ENCODE measurements at places on chromosomes 5 and 9.

- no peak for DNase-seq
Observed at GRCh38 chr5:58410441-58410840, 49.4 kb downstream of the PLK2 start.

DNA sequence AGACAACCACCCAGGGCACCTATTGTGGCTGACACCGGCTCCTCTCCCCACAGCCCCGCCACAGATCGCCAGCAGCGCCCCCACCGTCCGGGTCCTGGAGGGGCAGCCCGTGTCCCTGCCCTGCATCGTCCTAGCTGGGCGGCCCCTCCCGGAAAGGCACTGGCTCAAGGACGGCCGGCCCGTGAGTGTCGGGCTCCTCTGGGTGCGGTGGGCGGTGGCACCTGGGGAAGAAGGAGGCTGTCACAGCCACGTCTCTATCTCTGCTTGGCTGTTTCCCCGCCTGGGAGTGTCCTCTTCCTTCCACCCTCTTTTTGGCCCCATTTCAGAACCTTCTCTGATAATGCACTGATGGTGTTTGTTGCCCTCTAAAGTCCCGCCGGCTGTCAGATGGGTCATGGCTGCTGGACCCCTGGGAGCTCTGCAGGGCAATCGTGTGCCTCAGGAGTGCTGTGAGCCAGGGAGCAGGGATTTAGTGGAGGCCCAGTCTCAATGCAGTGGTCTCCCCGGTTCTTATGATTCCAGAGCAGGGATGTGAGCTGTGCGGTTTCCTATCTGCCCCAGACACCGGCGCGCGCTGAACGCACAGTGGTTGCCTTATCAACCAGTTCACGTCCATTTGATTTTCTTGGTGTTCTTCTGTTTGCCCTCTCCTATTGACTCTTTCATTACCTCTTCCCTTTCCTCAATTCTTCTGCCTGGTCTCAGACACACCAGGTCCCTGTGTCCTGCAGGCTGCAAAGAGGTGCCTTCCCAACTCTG lies 55.3 kb downstream of the HMCN2 start:
- no peak for DNase-seq

DNA sequence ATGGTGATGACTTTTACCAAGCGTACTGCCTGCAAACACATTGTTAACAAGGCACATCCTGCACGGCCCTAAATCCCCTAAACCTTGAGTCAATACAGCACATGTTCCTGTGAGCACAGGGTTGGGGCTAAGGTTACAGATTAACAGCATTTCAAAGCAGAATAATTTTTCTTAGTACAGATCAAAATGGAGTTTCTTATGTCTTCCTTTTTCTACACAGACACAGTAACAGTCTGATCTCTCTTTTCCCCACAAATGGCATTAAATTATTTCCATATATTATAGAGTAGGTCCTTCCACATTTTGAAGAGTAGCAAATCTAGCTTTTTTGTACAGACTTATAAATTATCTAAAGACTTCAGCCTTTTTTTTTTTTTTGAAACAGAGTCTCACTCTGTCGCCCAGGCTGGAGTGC lies 1.6 kb upstream of the TMEM141 start:
- no peak for DNase-seq

DNA sequence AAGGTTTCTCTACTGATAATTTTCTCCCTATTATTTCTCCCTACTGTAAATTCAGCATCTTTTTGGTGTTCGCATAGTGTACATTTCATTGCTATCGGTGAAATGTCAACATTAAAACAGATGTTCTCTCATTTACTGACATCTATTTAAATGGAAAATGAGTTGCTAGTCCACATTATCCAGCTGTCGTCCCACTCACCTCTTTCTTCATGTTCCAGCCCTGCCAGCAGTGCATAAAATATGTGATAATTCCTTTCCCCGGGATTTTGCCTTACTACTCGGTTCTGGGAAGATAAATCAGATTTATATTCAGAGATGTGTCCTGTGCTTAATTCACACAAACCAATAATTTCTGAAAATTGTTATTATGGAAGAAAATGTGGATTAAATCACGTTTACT lies 155.8 kb downstream of the MYO10 start:
- no peak for DNase-seq

- DNase-seq = no peak
Observed at GRCh38 chr5:139863855-139864558, 68.4 kb downstream of the PSD2 start.

- DNase-seq = no peak
Observed at GRCh38 chr5:151699071-151699901, 12.6 kb upstream of the SPARC start.

- DNase-seq = peak; percentile 27
Observed at GRCh38 chr9:109098171-109098959, 21.4 kb downstream of the TMEM245 start.

GRCh38 chr5:42612750-42613366 lies 143.8 kb upstream of the CCDC152 start:
- DNase-seq = no peak

GRCh38 chr5:62791059-62791458 lies 212.4 kb downstream of the LRRC70 start:
- no peak for DNase-seq

DNA sequence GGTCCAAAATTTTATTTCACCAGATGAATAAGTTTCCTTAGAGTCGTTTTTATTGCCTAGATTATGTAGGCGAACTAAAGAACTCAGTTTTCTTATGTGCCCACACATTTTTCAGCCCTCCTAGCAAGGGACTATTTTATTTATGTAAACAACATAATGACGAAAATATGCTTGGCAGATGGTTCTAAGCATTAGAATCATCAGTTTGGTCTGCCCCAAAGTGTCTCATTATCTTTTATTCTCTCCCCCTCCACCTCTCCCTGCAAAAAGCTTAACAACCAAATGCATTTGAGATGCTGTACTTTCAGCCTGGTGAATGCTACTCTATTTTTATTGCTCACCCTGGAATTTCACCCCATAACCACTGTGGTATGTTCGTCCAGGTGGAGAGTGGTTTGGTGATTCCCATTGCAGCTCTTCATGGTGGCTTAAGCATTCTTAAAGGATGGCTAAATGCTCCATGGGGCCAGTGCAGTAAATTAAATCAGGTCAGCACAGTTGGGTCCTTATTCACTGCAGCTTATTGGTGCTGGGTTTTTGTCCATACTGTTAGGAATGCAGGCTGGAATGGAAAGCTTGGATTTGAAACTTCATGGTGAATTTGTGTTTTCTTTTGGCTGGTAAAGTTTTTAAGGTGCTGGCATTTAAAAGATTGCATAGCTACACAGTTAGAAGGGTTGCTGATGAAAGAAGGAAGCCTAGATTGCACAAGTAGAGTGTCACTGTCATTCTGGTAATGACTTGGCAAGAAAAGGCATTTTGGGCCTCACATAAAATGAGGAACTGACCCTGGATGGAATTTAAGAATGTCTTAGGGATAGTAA lies 39.2 kb downstream of the TLE4 start:
- no peak for DNase-seq

- no peak for DNase-seq
Observed at GRCh38 chr5:68519143-68519542, 303.6 kb downstream of the PIK3R1 start.

DNA sequence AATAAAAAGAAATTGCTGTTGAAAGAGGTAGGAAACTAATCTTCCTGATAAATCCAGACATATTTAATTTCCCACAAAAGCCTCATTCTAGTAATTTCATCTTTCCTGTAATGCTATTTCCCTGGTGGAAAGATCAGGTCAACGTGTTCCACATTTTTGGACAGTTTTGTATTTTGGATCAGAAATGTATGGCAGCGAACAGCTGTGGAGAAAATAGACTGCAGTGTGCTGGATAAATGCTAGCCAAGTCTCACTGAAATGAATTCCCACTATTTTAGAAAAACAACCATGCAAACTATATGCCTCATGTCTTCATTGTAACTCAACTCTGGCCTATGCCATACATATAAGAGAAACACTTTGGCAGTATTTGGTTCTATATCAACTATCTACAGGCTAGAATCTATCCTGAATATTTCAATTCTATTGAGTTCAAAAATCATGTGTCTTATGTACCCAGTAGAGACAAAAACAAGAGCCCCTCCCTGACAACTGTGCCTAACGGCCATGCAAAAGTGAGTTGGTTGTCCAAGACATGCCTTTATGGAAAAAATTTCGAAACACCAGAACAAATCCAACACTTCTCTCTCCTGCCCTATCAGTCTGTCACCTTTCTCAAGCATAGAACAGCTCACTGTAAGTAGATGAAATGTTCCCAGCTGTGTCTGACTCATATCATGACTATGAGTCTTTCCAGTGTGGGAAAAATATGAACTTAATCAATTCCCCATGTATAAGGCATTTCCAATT lies 191.3 kb upstream of the NREP start:
- no peak for DNase-seq
